ENCODE measurements at places on chromosomes 4 and X.
A peak's percentile ranks its signal among the peaks of the same experiment; 100 is the strongest.

- DNase-seq, result no peak
Observed at GRCh38 chr4:164716901-164717300, 37.0 kb upstream of the SMIM31 start.

DNA sequence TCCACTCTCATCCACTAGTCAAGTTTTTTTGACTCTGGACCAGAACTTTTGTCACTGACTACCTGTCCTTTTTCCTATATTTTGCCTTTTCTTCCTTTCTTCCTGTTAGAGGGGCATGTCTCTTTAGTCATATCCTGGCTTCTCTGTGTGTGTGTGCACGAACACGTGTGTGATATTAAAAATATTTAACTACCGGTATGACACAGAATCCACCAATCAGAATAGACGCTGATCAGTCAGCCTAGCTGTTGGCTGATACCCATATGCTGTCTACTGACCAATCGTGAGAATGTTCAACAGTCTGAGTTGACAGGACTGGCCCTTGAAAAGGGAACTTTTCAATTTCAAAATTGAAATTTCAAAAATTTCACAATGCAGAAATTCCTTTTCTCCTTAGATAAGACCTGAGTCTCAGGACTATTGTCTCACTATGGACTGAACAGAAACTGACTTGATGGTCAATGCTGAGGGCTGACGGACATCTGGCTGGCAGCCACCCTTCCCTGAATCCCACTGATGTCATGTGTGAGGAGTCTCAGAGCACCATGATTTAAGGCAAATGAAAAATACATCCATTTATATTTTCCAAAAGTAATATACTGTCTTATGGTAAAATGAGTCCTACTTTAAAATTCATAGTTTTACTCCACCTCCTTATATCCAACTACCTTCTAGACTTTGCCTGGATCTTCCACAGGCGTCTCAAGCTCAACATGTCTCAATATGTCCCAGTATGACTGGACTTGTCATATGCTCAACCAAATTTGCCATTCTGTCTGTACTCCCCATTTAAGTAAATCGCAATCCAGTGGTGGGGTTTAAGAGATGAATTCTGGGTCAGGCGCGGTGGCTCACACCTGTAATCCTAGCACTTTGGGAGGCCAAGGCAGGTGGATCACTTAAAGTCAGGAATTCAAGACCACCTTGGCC lies 78.0 kb downstream of the CHRNA9 start:
- DNase-seq, result peak; percentile 73

DNA sequence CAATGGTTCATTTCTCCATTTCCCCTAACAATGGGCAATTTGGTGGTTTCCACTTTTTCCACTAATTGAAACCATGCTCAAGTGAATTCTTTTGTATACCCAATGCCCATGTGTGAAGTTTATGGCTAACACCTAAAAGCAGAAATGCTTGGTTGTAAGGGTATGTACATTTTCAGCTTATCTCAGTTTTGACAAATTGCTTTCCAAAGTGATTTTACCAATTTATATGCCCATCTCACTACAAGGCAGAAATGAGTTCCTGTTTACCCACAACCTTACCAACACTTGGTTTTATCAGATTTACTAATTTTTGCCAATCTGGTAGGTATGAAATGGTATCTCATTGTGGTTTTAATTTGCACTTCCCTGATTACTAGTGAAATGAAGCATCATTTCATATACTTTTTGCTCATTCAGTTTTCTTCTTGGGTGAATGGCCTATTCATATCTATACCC lies 14.8 kb downstream of the GPR34 start:
- DNase-seq, result no peak

GRCh38 chr4:71229477-71230270 lies 109.1 kb upstream of the SLC4A4 start:
- peak; percentile 26 for DNase-seq
